ENCODE measurements at places on chromosomes 5 and 9. TPM values are rescaled to one million over a fixed set of nuclear protein-coding genes. Genes with fewer than 3 reads are reported as not detected.

- no peak overlapping the region for H3K27ac ChIP-seq
- H3K36me3 ChIP-seq: 0 out of 2 replicates have a peak, but pooled peaks cover 2% of the 10 kb centered on the region
- H3K4me1 ChIP-seq: peaks cover 23% of the 10 kb centered on the region
- DNase-seq: peak; percentile 63
- H3K27me3 ChIP-seq: no peaks in the 10 kb centered on the region
Measured at GRCh38 chr9:128333451-128333869, 6.9 kb upstream of the SLC27A4 start.

DNA sequence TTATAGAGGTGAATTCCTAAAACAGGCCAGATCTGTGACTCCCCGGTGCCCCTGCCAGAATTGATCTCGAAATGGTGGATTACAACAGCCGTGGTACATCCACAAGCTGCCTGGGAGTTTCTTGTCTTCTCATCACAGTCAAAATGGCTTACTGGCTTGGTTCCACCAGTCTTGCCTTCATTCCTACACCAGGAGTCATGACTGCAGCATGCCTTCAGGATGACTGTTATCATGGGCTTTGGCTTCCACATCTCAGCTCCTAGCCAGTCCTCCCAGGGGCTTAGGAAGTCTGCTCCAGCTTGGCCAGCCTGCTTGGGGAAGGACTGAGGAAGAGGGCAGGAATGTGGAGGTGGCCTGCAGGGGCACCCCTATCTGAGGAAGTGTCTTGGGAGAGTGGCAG, 132.9 kb upstream of the NR3C1 start:
- no peaks in the 10 kb centered on the region for H3K27me3 ChIP-seq

GRCh38 chr5:83964271-83964670, 243.6 kb upstream of the HAPLN1 start:
- no peak for DNase-seq
- no peak overlapping the region for H3K4me3 ChIP-seq
- H3K27ac ChIP-seq: no peak overlapping the region
- no peaks in the 10 kb centered on the region for H3K36me3 ChIP-seq

Gene BAAT
- total RNA-seq: 1.3 TPM

Data from Caco-2 (cell line).